ENCODE measurements at places on chromosomes 2 and 18.

DNA sequence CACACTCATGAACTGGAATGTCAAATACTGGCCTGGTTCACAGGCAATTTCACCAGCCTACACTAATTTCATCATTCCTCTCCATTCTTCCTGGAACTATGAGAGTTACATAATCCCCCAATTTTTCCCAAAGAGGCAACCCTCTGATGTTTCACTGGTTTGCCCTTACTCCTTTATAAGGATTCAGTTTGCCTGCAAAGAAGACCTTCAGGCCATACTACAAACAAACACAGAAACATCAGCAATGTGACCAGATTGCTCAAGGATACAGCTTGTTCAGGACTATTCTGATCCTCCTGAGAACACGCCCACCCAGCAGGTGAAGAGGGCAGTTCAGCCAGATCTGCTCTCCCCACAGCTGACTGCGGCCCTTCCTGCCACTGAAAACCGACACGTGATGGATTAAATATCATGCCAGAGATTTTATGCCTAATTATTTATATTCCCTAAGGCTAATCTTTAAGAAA lies 215.5 kb downstream of the ETAA1 start:
- DNase-seq: no peak

GRCh38 chr2:96129528-96130120 lies 8.7 kb downstream of the ASTL start:
- DNase-seq: no peak

DNA sequence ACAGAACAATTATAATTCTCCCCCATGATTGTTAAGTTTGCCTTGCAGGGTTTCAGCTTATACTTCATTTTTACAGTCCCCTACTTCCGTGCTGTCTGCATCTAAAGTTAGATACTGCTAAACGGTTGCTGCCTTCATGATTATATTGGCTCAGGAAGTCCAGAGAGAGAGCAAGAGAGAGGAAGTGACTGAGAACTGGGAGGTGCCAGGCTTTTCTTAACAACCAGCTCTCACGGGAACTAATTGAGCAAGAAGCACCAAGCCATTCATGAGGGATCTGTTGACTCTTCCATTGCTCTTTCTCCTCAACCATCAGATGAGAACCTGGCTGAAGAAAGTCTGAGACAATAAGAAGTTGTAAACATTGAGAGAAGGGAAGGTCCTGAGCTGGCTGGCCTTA lies 125.5 kb upstream of the SIX2 start:
- DNase-seq: no peak

GRCh38 chr18:38413193-38413592 lies 847.6 kb upstream of the CELF4 start:
- DNase-seq: no peak

DNA sequence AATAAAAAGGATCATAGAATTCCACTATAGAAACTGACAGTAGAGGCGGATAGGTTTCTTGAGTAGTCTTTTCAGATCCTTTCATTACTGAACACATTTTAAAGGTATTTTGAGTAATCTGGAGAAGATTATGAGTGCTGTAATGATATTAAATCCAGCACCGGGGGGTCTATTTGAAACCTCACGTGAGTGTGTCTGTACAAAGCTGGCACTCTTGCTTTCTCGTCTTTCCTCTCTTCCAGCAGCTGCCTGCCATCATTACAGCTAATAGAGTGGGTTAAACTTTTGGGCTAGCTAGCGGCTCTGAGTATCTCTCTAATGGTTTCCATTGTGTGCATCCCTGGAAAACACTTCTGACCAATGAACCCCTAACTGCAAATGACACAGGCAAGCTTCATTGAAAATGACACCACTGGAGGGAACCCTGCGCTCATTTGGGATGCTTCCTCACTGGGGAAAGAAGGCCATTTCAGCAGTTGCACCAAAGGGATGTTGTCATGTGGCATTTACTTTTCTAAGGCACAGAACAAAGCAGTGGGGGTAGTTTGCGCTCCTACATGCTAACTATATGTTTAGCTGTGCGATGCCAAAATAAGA lies 101.0 kb downstream of the HRH4 start:
- DNase-seq: no peak

DNA sequence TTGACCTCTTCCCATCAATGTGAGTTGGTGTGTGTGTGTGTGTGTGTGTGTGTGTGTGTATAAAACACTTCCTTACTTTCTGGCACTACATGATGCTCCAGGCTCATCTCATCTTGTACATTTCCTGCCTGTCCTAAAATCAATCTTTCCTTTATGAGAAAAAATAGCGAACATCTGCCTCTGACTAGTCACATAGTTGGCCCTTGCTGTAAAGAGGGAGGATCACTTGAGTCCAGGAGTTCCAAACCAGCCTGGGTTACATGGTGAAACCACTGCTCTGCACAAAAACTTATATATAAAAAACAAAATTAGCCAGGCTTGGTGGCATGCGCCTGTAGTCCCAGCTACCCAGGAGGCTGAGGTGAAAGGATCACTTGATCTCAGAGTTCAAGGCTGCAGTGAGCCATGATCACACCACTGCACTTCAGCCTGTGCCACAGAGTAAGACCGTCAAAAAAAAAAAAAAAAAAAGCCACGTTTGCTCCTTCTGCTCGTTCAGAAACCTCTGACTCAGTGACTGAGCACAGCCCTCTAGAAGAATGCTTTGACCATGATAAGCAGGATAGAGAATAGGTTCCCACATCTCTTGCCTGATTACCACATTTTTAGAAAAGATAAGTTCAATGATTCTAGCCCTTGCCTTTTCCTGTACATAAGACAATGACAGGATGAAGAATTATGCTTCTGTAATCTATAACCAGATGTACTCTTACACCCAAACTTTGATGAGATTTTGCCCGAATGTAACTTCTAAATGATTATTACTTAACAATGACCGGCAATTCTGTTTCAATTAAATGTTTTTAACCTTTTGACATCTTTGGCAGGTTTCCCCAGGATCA lies 45.2 kb upstream of the ST3GAL5 start:
- no peak for DNase-seq

DNA sequence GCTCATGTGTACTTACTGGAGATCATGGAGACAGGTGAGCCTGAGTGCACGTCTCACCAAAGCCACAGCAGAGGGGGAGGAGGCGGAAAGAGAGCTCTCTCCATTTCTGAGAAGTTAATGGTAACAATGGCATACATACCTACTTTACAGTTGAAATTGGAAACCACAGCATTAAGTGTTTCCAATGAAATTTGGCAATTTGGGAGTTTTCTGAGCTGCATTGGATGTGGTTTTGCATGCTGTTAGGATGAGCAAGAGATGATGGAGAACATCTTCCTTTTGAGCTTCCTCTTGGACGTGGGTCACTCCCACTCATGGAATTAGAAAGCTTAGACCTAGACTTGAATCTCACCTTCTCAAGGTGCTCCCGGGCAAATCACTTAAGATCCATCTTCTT lies 25.5 kb upstream of the IL37 start:
- DNase-seq: no peak

DNA sequence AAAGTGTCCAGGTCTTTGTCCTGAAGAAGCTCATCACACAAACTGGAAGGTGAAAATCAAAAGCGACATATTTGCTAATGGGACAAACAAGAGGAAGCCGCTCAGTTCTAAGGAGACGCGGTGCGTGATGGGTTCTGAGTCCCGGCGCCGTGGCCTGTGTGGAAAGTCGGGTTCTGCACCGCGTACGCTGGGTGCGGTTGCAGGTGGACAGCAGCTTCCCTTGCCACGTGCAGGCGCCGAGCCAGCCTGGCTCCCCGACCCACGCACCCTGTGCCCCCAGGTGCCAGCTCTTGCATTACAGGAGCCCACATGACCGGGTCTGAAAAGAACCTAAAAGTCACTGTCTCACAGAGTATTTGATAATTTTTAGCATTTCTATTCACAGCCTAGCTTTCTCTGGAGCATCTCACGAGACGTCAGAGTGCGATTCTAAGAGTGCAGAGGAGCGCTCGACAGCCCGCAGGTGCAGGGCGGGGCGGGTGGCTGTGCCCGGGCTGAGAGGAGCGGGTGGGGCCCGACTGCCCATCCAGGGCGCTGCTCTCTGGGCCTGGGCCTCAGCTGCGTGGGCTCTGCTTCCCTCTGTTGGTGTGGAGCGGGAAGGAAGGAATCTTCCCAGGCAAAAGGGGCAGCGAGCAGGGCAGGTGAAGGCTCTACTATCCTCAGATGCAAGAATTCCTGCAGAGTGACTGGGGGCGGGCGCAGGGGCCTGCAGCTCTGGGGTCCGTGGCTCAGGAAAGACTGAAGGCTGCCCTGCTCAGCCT lies 39.4 kb downstream of the MYT1L start:
- no peak for DNase-seq

GRCh38 chr2:28445448-28446258 lies 50.2 kb upstream of the PLB1 start:
- DNase-seq: peak; percentile 92

DNA sequence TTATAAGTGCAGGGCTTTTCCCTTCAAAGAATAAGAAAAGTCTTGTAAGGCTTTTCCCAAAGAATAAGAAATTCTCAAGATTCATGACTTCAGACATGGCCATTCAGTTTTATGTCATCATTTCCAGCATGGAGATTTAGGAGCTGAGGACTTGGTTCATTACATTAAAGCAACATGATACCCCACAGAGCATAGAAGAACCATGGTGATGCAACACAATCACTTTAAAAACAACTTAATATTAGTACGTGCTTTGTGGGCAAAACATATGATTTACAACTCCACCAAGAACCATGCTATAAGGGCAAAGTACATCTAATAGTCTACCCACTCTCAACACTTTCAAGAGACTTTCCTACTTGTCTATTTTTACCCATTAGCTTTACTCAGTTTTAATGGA lies 214.4 kb downstream of the SRBD1 start:
- no peak for DNase-seq

- no peak for DNase-seq
Measured at GRCh38 chr2:98713332-98714015, 17.5 kb downstream of the MGAT4A start.

GRCh38 chr2:149585166-149585885 lies 2.2 kb downstream of the MMADHC start:
- no peak for DNase-seq
